IPS DF 6.9 (cell line): ENCODE measurements at places on chromosomes 16 and 17.

GRCh38 chr16:83602761-83603722, 204.7 kb upstream of the HSBP1 start:
- DNase-seq, result peak; percentile 41

DNA sequence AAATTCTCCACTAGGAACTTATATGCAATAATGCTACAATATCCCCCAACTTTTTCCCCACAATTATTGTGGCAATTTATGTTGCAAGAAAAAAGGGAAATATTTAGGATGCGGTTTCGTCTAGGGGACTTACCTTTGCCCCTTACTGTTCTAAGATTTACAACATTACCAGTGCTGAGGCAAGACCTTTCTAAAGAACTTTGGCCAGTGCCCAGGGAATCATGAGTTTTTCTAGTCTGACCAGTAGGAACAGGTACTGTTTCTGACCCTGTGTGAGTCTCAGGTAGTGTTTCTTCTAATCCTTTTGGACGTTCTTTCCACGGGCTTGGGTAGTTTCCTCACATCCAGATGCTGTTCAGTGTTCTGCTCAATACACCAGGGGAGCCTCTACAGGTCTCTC, 373.7 kb downstream of the HAPSTR1 start:
- DNase-seq, result no peak

- no peak for DNase-seq
These were observed 1.2 kb downstream of the KDM6B start for GRCh38 chr17:7834957-7835813.

- peak; percentile 35 for DNase-seq
These were observed 7.9 kb downstream of the ENGASE start for GRCh38 chr17:79082311-79083190.

GRCh38 chr17:59678918-59679317, 28.3 kb downstream of the PTRH2 start:
- DNase-seq, result no peak

- DNase-seq, result peak; percentile 63
These were observed 206.1 kb downstream of the HAPSTR1 start for GRCh38 chr16:9297437-9298113.

GRCh38 chr17:66272811-66273585, 29.4 kb upstream of the PRKCA start:
- no peak for DNase-seq

GRCh38 chr16:4373909-4374742, 2.5 kb downstream of the VASN start:
- DNase-seq, result no peak

DNA sequence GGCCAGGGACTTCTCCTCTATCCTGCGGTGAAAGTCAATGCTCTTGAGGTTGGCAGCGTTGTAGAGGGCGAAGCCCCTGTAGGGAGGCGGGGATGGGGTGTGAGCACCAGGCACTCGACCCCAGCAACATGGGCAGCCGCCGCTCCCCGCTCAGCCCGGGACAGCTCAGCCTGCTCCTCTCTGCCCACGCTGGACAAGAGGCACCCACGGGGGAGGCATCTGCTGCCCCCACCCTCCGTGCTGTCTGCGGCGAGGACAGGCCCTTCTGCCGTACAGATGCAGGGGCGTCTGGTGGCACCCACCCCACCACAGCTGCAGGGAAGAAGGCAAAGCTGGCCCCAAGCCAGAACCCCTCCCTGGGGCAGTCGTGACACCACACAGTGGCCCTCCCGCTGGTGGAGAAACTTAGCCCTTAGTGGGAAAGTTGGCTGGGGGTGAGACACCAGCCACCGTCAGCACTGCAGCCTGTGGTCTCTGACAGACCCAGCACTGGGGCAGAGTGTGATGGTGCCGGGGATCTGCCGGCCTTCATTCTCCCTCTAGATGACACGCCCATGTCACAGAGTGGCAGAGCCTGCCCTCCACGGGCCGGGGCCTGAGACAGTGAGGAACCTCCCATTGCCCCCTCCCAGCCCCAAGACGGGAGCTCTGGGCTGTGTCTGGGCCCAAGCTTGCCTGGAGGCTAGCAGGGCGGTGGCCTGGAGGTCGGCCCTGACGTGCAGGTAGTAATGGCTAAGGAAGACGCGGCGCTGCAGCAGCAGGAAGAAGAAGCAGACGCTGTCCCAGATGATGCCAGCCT, 19.5 kb downstream of the CTU2 start:
- no peak for DNase-seq
